Amniotic stem cell (primary cell): ENCODE measurements at places on chromosomes 1 and 21.

- no peak for DNase-seq
These were observed 3.2 kb downstream of the EFNA4 start for GRCh38 chr1:155066777-155067176.

- DNase-seq, result no peak
These were observed 50.0 kb downstream of the PTPRU start for GRCh38 chr1:29286194-29286767.

- no peak for DNase-seq
These were observed 175.4 kb downstream of the IGSF21 start for GRCh38 chr1:18282851-18283600.

GRCh38 chr1:228958741-228959140 is 223.5 kb downstream of the RHOU start:
- no peak for DNase-seq

- DNase-seq, result no peak
These were observed 25.6 kb downstream of the CSTB start for GRCh38 chr21:43750339-43751033.

- no peak for DNase-seq
These were observed 21.6 kb downstream of the SDHC start for GRCh38 chr1:161335796-161336195.
